ENCODE measurements at places on chromosomes 3 and 15. TPM values are rescaled to one million over a fixed set of nuclear protein-coding genes. Genes with fewer than 3 reads are reported as not detected.

SLC30A4 gene
- 2.7 TPM for total RNA-seq

WDR93 gene
- total RNA-seq, result not detected

CIP2A gene
- 50.5 TPM for total RNA-seq

ALG1L2 gene
- total RNA-seq, result 1.4 TPM

MB21D2 gene
- total RNA-seq, result 4.9 TPM

FNDC3B gene
- 41.5 TPM for total RNA-seq

DLEC1 gene
- 1.1 TPM for total RNA-seq

PIERCE2 gene
- 2.0 TPM for total RNA-seq

GOLGA8R gene
- total RNA-seq, result 0.82 TPM

PPP2R3A gene
- total RNA-seq, result 17.1 TPM

CYP19A1 gene
- total RNA-seq, result not detected

GOLGA8K gene
- 1.8 TPM for total RNA-seq

TMC3 gene
- not detected for total RNA-seq

DNAH12 gene
- 0.09 TPM for total RNA-seq

ZBTB38 gene
- total RNA-seq, result 27.9 TPM

COL6A5 gene
- not detected for total RNA-seq

LRTM1 gene
- not detected for total RNA-seq

GNB5 gene
- total RNA-seq, result 15.8 TPM

CNTN6 gene
- total RNA-seq, result 0.82 TPM

STAC gene
- total RNA-seq, result 0.93 TPM

RTP3 gene
- not detected for total RNA-seq

RTP1 gene
- not detected for total RNA-seq

ANKRD63 gene
- total RNA-seq, result not detected

SUCLG2 gene
- total RNA-seq, result 36.4 TPM

CIDEC gene
- not detected for total RNA-seq

USP19 gene
- total RNA-seq, result 71.8 TPM

KNL1 gene
- 35.3 TPM for total RNA-seq

XCR1 gene
- total RNA-seq, result not detected

CYP1A2 gene
- not detected for total RNA-seq

MRPL3 gene
- total RNA-seq, result 107 TPM

LYZL4 gene
- total RNA-seq, result not detected

PLA2G4B gene
- total RNA-seq, result 5.7 TPM

COL8A1 gene
- 0.14 TPM for total RNA-seq

GABRR3 gene
- not detected for total RNA-seq

ATG7 gene
- 28.5 TPM for total RNA-seq

ROPN1B gene
- 2.0 TPM for total RNA-seq

PRKCD gene
- total RNA-seq, result 10.8 TPM

THSD4 gene
- 1.4 TPM for total RNA-seq

ACTRT3 gene
- 1.5 TPM for total RNA-seq
